ENCODE measurements at places on chromosomes 4 and X.

DNA sequence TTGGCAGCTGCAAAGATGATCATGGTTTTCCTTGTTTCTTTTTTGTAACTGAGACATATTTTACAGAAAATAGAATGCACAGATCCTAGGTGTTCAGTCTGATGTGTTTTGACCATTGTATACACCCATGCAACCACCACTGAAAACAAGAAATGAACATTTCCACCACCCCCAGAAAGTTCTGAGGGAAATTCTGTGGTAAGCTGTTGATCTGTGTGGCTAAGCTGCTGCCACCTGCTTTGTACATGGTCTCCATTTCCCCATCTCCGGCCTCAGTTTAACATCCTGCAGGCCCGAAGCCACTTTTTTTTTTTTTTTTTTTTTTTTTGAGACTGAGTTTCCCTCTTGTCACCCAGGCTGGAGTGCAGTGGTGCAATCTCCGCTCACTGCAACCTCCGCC is 65.3 kb downstream of the NYX start:
- ATAC-seq = peak; percentile 88

- no peak for ATAC-seq
Measured at GRCh38 chr4:100165809-100166208, 24.5 kb downstream of the DDIT4L start.

DNA sequence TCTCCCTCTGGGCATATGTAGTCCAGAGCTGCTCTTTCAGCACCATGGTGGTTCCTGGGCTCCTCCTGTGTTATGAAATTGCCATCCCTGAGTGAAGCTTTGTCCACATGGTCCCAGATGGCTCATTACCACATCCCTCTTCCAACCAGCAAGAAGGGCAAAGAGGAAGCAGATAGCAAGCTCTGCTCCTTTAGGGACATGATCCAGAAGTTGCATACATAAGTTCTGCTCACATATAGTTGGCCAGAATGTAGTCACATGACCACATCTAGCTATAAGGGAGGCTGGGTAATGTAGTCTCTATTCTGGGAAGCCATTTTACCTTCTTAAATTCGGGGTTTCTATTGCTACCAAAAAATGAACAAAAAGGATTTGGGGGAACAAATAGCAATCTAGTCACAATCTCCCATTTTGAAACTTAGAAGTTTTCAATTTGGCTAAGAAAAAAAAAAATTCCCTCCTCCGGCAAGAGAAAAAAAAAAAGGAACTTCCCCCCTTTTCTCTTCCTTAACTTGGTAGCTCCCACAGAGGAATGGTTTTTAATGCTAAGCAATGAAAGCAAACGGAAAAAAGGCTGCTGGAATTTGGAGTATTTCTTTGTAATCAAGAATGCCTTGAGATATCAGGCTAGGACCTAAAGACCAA is 88.2 kb upstream of the USP9X start:
- ATAC-seq = no peak

DNA sequence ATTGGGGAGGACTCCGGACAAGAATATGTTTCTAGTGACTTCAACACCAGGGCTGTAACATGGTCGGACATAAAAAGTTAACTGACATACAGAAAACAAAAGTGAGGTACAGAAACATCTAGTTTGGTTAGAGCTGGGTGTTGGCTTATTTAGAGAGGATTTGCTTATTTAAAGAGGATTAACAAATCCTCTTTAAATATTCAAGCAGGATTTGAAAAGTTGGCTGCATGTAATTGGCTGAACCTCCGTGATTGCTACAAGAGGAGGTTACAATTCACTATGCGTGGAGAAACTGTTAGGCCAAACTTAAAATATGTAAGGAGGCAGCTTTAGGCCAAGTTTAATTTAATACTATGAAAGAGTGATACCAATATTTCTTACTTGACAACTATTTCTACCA is 2707.4 kb downstream of the ARAP2 start:
- no peak for ATAC-seq

GRCh38 chrX:37716602-37717001 is 31.0 kb downstream of the XK start:
- ATAC-seq = no peak

DNA sequence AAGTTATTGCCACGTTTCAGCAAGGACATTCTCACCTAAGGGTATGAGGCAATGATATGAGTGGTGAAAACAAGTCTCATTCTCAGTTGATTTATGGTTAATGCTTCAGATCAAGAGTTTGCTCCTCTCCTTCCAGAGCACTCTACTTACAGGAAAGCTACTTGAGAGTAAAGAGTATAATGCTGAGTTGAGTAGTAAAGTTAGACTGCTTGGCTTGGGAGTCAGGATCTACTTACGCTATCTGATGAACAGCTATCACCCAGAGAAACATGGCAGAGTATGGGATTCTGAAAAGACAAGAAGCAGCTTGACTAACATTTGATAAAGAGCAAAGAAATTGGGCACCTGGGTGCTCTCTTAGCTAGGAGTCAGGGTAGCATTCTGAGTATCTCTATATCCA is 211.8 kb downstream of the GLUD2 start:
- no peak for ATAC-seq

GRCh38 chr4:8245884-8246833 is 23.4 kb upstream of the HTRA3 start:
- ATAC-seq = no peak

- no peak for ATAC-seq
Measured at GRCh38 chrX:45385757-45386156, 185.1 kb upstream of the DIPK2B start.

GRCh38 chr4:48193921-48194468 is 59.9 kb upstream of the TXK start:
- no peak for ATAC-seq

DNA sequence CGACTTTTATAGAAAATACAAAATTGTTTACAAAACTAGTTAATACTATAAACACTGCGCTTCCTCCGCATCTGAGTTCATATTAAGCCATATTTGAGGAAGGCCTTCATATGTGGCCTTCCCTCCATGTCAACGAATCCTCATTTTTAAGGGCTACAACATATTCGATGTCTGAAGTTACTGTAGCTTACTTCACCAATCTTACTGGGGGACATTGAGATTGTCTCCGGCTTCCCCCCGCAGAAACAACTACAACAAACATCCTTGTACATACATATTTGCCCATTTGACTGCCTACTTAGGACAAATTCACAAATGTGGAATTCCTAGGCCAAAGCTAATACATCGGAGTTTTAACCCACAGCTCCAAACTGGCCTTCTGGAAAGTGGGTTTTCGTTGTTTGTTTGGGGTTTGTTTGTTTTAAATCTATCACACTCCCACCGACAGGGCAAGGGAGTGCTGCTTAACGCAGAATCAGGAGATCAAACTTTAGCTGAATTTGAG is 581 bp upstream of the FAM114A1 start:
- ATAC-seq = peak; percentile 10

GRCh38 chr4:137443031-137443800 is 89.1 kb downstream of the PCDH18 start:
- ATAC-seq = no peak

DNA sequence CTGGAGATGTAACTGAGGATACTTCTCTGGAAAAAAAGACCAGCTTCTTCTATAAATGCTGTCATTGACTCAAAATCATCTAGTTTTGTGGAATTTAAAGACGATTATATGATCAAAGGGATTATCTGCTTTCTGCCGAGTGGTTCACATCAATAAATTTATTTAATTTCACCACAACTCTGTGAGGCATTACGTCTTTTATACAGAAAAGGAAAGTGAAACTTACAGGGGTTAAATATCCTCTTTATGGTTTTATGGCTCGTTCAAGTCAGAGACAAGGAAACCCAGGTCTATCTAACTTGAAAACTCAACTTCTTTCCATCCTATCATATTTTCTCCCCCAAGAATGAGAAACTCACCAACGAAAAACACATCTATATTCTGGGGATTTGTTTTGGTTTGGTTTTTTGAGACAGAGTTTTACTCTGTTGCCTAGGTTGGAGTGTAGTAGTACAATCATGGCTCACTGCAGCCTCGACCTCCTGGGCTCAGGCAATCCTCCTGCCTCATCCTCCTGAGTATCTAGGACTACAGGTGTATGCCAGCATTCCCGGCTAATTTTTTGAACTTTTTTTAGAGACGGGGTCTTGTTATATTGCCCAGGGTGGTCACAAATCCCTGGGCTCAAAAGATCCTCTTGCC is 377.9 kb upstream of the EMCN start:
- ATAC-seq = peak; percentile 45

GRCh38 chr4:24570172-24570571 is 14.2 kb downstream of the DHX15 start:
- no peak for ATAC-seq

DNA sequence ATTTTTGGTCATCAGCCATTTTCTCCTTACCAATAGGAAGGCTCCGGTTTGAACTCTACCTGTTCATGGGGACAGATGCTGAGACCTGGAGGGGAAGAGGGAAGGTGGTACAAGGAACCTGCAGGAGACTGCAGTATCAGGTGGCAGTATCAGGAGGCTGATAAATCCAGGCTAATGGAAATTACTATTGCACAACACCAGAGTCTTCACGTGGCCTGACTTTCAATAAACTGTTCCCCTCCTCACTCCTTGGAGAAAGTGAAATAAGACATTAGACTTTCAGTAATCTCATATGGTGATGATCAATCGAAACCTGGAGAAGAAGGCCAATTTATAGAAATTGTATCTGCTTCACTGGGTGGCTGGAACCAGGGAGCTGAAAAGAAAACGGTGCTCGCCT is 46.2 kb upstream of the BCOR start:
- no peak for ATAC-seq

- ATAC-seq = no peak
Measured at GRCh38 chr4:129345609-129346008, 249.7 kb downstream of the C4orf33 start.

- no peak for ATAC-seq
Measured at GRCh38 chrX:111831343-111831742, 44.6 kb upstream of the TRPC5OS start.

GRCh38 chr4:124804041-124804440 is 91.5 kb upstream of the ANKRD50 start:
- no peak for ATAC-seq

Data from stimulated activated memory B cell treated with anti-CD40 and anti-IgM and Interleukin-4, amounts not matched to agents 10 μg/mL and 1 μg/mL and 100 μg/mL, for 72 hours (primary cell).